Activated effector memory CD4-positive, alpha-beta T cell treated with Interleukin-2 at 50 U/mL for 16 hours (primary cell): ENCODE measurements at places on chromosomes 2 and 18.

DNA sequence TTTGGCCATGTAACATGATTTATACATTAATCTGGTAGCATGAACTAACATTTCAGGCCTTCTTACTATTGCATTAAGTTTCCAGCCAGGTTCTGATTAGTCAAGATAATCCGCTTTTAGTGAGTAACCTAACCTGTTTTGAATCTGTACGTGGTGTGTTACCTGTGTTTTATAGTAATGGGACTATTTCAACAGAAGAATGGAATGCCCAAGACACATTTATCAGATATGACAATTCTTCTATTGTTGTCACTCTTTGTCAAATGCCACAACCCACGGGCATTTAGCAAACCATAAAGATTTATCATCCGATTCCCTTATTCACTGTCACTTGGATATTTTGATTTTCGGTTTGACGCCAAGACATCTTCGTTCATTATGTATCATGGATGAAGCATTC, 117.9 kb downstream of the ETAA1 start:
- DNase-seq, result no peak

- DNase-seq, result no peak
These were observed 20.9 kb downstream of the LYG1 start for GRCh38 chr2:99279969-99280695.

GRCh38 chr18:7980656-7981055, 413.5 kb downstream of the PTPRM start:
- no peak for DNase-seq

- DNase-seq, result no peak
These were observed 212.0 kb downstream of the SPAG16 start for GRCh38 chr2:213496226-213496625.

GRCh38 chr2:74576863-74577229, 22.3 kb downstream of the DOK1 start:
- no peak for DNase-seq

DNA sequence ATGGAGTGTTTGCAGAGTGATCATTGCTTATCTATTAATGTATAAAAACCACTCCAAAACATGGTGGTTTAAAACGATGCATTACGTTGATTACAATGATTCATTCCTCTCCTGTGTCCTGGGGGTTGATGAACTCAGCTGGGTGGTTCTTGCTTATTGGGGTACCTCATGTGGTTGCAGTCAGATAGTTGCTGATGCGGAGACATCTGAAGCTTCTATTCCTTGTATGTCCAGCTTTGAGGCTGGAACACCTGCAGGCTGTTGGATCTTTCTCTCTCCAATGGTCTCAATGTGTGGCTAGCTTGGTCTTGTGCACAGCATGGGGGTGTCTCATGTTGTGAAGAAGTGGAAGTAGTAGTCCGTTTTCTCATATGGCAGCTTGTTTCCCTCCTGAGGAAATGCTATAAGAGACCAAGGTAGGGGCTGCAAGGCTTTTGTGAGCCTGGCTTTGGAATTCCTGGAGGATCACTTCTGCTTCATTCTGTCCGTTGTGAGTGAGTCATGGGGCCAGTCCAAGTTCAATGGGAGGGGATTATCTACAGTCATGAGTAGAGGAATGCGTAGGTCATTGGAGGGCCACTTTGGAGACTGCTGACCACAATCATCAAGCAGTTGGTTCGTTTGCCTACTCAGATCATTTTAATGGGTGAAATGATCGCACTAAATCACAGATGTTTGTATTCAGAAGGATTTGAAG, 601.0 kb downstream of the SLC4A3 start:
- DNase-seq, result no peak

- DNase-seq, result no peak
These were observed 442.8 kb upstream of the SYT4 start for GRCh38 chr18:43720041-43720440.

DNA sequence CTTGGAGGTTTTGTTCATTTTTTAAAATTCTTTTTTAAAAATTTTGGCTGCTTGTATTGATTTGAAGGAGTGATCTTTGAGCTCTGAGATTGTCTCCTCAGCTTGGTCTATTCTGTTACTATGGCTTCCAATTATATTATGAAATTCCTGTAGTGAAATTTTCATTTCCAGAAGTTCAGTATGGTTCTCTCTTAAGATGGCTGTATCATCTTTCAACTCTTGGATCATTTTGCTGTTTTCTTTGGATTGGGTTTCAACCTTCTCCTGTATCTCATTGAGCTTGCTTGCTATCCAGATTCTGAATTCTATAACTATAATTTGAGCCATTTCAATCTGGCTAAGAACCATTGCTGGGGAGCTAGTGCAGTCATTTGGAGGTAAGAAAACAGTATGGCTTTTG, 270.8 kb upstream of the NT5C1B start:
- DNase-seq, result no peak

DNA sequence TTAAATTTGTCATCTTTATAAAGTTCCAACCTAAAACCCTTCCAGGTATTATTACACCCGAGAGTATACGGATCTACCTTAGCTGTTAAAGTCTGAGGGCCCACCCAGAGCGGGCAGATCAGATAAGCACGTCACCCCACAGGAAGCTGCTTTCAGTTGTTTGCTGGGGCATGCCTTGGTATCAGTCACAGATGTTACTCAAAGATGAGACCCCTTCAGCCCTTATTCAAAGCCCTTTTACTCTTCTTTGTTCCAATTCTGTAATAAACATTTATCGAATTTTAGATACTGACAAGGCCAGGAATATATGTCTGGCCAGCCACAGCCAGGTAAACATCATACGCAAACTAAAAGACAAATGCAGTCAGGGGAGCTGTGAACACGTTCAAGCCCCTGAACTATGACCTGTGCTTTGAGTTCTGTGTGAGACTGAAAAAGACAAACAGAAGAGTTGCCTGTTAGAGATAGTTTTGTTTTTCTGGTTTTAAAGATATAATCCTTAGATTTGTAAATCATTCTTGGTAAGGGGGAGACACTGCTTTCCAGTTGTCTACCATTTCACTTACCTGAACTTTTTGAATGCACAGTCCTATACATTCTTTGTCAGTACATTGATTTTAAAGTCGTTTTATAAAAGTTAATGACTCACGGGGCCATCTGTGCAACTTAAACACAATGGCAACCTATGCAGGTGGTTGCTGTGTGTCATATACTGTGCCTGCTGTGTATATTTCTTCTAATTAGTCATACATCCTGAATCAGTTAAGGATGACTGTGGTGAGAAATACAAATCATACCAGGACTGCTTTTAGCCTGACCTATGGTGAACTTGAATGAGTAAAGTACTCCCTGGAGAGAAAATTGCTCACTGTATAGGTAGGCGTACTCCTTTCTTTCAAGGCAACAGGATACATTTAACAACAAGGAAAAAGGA, 100.5 kb upstream of the ITPRID2 start:
- DNase-seq, result no peak

DNA sequence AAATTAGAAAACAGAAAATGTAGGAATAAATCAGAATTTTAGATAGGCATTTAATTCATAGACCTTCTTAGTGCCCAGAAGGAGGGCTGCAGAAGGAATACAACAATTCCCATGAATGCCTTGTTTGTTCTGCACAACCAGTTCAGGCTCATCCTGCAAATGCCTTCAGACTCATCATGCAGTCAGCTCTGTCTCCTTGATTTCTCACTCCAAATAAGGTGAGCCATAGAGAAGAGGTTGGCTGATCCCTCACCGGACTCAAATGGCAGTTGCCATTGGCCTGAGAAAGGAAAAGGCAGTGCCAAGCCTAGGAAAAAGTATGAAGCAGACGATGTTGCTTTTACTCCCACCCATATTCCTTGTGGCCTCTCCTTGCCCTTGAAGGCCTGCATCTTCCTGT, 50.3 kb downstream of the DSC3 start:
- no peak for DNase-seq

GRCh38 chr18:48314690-48315089, 94.5 kb downstream of the ZBTB7C start:
- DNase-seq, result no peak

GRCh38 chr2:236711440-236711839, 141.8 kb downstream of the ACKR3 start:
- no peak for DNase-seq

DNA sequence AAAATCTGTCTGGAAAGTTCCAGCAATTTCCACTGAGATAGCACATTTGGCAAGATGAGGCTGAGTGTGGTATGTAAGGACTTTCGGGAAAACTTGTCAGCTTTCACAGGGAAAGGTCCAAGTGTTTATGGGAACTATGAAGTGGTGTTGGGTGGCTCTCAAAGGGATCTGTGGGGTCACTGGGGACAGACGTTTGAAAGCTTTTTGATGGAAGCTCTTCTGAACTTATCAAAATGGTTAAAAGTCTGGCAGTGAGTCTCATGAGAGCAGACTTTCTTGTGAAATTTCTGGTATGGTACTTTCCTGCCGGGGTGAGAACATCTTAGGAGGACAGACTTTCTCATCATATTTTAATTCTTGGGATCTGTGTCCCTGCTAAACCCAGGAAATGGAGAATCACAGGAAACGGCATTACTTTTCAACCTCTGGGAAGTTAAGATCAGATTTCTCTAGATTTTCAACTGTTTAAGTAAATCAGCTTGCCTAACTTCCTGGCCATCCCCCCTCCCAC, 546.3 kb upstream of the ZEB2 start:
- no peak for DNase-seq
